Bronchial epithelial cell (primary cell): ENCODE measurements at places on chromosomes 16 and 17. TPM values are rescaled to one million over a fixed set of nuclear protein-coding genes. Genes with fewer than 3 reads are reported as not detected.

Gene KRT14
- 463 and 1,445 TPM in 2 replicates for total RNA-seq

Gene C16orf90
- not detected in 2 replicates for total RNA-seq

Gene PRPF8
- total RNA-seq, result 57.7 and 71.0 TPM in 2 replicates

Gene PIPOX
- total RNA-seq, result 0.26 and 1.4 TPM in 2 replicates

Gene TMEM238L
- not detected in 2 replicates for total RNA-seq

Gene ZNF287
- total RNA-seq, result 2.7 and 3.4 TPM in 2 replicates

Gene TEKT5
- 0.26 and 0.53 TPM in 2 replicates for total RNA-seq

Gene SPECC1
- total RNA-seq, result 47.5 and 57.1 TPM in 2 replicates

Gene LGALS9B
- under 0.01 and 0.26 TPM in 2 replicates for total RNA-seq

DNA sequence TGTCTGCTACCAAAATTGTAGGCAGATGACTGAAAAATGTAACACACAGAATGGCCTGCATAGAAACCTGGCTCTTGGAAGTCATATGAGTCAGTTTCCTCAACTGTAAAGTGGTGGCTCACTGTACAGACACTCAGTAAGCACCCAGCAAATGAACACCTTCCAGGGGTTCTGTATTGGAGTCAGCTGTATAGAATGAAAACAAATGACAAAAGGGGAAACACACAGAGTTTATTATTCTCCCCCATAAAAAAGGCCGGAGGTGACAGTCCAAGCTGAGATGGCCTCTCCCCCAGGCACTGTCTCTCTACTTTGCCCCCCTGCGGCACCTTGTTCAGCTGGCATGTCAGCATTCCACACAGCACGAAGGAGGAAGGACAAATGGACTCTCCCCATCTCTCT lies 6.2 kb upstream of the MEOX1 start:
- DNase-seq, result peak; percentile 63

DNA sequence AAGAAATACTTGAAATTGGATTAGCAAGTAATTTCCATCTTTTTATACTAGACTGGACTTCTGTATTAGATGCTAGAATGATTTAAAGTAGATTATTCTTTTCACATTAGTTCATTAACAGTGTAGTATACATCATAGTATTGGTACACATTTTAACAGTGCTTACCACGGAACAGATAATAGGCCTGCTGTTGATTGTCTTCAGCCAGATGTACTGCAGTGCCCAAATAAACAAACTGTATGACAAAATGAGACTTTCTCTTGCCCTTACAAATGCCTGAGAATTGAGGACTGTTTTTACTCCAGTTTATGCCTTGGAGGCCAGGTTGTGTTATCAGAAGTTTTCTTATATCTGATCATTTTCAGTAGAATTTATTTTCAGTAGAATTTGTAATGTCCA lies 631 bp downstream of the EVI2A start:
- DNase-seq, result no peak

- peak; percentile 64 for DNase-seq
These were observed 39.7 kb downstream of the ARHGAP17 start for GRCh38 chr16:24975428-24975889.

GRCh38 chr17:47883589-47884426 lies 12.2 kb upstream of the SP2 start:
- no peak for DNase-seq

- no peak for DNase-seq
These were observed 10.4 kb downstream of the ARRB2 start for GRCh38 chr17:4720787-4721186.

DNA sequence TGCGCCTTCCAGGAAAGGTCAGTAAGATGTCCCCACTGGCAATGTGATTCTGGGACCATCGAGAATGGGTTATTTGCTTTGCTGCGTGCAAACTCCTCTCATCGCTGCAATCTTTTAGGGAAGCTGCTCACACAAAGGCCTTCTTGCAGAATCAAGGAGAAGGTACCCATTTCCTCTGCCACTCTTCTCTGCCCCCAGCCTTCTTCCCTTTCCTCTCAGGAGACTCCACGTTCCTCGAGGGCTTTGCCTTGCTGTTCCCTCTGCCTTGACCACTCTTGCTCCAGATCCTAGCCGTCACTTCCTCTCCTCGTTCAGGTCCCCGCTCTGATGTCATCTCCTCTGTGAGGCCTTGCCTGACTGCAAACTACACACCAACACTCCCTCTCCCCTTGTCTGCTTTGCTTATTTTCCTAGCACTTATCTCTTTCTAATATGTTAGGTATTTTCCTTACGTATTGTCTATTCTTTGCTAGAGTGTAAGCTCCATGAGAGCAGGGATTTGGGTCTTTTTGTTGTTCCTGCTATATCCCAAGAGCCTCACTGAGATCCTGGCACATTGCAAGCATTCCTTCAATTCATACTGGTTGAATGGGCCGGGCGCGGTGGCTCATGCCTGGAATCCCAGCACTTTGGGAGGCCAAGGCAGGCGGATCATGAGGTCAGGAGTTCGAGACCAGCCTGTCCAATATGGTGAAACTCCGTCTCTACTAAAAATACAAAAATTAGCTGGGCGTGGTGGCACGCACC lies 5.3 kb upstream of the CRK start:
- DNase-seq, result no peak

DNA sequence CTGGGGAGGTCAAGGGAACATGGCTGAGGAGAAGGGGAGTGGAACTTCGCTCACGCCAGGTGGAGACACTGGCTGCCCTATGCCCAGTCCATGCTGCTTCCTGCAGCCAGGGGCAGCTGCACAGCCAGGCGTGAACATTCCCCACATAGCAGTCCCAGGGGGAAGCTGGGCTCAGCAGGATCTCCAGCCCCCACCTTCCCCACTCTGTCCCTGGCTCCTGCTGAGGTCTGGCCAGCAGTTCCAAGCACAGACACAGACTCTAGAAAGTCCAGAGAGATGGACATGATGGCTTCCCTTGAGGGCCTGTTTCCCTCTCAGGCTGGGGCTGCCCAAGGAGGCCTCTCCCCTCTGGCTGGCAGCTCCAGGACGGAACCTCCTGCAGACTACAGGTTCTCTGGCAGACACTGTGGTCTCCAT lies 9.3 kb downstream of the JUP start:
- DNase-seq, result no peak

DNA sequence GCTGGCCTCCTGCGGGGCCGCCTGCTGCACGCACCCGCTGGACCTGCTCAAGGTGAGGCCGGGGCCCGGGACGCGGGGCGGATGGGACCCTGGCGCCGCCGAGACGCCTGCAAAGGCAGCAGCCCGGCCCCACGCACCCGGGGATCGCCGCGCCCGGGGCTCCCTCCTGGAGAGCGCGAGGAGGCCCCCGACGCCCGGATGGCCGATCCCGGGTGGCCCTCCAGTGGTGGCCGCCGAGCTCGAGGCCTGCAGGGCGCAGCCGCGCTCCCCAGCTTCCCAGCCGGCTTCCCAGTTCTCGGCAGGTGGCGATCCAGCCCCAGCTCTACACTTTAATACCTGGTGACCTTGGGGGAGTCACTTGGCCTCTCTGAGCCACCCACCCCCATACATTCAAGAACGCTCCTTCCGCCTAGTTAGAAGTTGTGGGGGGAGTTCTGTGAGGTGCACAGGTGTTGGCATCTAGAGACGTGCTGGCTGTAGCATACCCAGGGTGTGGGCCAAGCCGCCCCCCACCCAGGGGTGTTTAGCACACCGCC lies 452 bp downstream of the SLC25A10 start:
- DNase-seq, result no peak

GRCh38 chr17:6713130-6713917 lies at the start of gene SLC13A5:
Gene SLC13A5, minus strand, starts transcription at chr17:6713369. Its CDS starts 36 bp downstream, at chr17:6713333.
- peak; percentile 4 for DNase-seq

DNA sequence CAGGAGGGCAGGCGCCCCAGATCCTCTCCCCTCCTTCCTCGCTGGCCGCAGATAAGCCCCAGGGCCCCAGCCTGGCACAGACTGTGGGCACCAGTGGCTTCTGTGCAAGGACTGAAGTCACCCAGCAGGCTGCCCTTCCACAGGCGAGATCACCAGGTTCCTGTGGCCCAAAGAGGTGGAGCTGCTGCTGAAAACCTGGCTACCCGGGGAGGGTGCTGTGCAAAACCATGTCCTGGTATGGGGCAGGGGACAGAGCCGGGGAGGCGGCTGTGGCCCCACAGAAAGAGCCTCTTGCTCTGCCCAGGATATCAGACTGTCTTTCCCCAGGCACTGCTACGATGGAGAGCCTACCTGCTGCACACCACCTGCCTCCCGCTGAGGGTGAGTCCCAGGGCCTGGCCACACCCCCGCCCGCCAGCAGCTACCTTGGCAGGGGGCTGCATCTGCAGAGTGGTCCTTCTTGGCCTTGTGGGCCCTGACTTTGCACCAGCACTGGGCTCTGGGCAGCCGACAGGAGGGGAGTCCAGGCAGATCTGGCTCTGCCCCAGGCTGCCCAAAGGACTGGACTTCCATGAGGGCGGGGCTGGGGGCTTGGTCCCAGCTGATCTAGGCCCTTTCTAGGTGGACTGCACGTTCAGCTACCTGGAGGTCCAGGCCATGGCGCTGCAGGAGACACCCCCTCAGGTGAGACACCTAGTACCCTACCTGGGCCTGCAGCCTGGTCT lies 615 bp downstream of the CARMIL2 start:
- DNase-seq, result no peak

DNA sequence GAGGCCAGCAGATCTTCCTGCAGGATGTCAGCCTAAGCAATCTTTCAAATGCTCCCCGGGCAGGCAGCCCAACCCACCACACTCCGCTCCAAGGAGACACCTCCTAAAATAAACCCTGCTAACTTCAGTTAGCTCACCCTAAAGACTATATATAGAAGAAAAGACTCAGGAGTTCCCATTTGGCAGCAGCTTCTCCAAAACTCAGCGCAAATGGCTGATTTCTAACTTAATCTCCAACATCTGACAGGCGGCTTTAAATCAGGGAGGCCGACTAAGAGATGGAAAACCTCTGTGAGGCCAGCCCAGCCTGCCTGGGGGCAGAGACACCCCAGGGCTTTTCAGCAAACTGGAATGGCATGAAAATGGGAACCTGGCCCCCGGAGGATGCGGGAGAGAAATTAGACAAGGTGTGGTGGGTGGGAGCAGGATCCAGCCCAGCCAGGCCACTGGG lies 91.6 kb downstream of the XYLT1 start:
- no peak for DNase-seq

DNA sequence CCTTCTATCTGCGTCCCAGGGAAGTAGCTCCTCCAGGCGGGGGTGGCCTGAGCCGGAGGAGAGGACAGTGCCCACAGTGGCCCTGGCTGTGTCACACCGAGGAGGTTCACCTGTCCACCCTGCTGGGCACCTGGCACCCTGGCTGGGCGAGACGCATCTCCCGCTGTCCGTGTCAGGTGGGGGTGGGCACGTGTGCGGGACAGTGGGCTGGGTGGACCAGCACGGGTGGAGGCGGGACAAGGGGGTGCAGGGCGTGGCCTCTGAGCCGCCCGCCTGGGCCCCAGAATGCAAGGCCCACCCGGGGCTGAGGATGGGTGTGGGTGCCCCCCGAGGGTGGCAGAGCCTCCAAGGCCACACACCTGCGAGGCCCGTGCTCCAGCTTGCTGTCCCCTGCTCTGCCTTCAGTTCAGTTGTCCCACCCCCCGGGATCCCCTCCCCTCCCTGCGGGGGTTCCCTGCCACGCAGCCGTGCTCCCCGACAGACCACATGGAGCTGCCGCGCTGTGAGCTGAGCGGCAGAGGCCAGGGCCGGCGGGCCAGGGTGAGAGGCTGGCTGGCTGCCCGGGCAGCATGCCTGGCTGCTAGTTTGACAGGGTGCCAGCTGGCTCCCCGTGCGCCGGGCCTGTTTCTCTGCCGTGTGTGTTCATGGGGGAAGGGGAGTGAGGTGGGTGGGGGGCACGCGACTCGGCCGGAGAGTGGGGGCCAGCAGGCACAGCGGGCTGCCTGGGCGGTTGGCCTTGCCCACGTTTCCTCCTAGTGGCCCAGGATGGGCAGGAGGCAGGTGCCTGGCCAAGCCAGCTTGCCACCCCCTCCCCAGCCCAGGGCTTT lies 33.9 kb downstream of the BAHCC1 start:
- DNase-seq, result peak; percentile 39

GRCh38 chr17:78265121-78265520 lies 33.7 kb downstream of the TMEM235 start:
- no peak for DNase-seq

- no peak for DNase-seq
These were observed 553 bp upstream of the CORO6 start for GRCh38 chr17:29623283-29623647.

DNA sequence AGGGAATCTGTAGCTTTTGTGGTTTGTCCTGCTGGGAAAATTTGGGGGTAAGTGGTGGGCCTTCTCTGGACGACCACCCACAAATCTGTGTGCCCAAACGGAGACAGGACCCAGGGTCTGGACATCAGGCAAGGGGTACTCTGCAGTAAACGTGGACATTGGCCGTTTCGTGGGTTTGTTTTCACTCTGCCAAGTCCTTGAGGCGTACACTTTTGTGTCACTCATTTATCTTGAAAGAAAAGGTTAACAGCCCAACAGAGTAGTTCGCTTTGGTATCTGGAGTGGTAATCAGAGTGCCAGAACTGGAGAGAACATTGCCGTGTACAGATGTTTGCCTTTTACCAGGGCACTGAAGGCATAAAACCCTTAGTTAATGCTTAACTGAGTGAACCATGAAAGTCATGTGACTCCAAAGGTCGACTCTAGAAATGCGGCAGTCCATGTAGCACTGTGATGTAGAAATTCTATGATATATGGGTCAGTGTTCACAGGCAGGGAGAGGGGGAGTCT lies 15.4 kb downstream of the NAA60 start:
- DNase-seq, result peak; percentile 17

DNA sequence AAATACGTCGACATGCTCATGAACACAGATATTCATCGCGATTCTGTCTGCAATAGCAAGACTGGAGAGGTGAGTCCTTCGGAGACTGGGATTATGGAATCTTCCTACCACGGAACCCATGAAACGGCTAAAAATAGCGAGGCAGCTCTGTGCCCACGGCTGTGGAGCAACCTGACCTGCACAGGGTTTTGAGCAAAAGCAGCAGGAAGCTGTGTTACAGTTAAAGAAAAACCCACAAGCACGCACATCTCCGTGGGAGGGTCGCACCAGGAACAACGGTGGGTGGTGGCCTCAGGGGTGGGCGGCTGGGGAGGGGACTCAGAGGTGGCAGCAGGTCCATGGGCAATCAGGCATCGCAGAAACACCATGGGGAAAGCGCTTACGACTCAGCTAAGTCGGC lies 24.8 kb downstream of the SLC38A10 start:
- no peak for DNase-seq

GRCh38 chr17:148757-149156 lies 11.4 kb downstream of the SCGB1C2 start:
- no peak for DNase-seq

- peak; percentile 23 for DNase-seq
These were observed 12.9 kb downstream of the IL21R start for GRCh38 chr16:27414788-27415431.

- no peak for DNase-seq
These were observed 15.6 kb upstream of the YPEL2 start for GRCh38 chr17:59315866-59316265.
